ENCODE measurements at places on chromosomes 6 and 20. TPM values are rescaled to one million over a fixed set of nuclear protein-coding genes. Genes with fewer than 3 reads are reported as not detected.

DNA sequence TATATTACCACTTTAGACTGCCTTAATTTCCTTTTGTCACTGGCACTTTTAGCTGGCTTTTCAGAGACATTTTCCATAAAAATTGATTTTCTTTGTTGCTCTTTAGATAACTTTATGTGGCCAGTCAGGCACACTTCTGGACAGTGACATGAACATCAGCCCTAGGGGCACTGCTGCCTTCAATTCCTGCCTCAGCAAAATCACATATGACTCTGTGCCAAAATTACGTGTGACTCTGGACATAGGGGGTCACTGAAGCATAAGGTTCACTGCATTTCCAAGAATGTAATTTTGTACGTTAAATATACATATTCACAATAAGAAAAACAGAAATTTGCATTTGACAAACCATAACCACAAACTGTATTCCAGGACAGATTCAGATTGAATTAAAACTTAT is 66.5 kb downstream of the ESF1 start:
- H3K27me3 ChIP-seq, result no peaks in the 10 kb centered on the region
- H3K4me1 ChIP-seq, result no peaks in the 10 kb centered on the region
- no peak overlapping the region for H3K27ac ChIP-seq
- no peak for DNase-seq
- H3K36me3 ChIP-seq, result peaks cover 42% of the 10 kb centered on the region

DNA sequence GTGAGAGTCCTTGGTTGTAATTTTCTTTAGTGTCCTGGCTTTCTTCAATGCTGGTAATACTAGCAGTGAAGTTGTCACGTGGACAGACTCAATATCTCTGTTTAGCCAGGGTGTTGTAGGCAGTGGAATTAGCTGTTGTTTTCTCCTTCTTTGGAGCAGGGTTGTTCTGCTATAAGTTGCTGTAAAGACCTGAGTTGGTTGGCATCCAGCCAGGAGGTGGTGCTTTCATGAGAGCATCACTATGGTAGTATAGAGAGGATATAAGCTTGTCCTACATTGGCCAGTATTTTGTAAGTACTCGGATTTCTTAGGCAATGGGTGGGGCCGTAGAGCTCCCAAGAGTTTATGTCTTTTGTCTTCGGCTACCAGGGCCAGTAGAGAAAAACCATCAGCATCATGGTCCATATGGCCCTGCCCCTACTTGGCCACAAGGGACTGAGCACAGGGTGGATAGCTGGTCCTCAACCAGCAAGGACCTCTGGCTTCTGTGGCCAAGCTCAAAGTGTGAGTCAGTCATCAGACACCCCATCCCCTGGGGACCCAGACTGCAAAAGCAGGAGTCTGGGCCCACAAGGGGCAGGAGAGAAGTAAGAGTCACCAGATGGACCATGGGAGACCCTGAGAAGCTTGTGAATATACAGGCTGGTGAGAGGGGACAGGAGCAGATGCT is 127.9 kb upstream of the NXT1 start:
- H3K27me3 ChIP-seq, result no peaks in the 10 kb centered on the region
- H3K4me3 ChIP-seq, result no peak overlapping the region
- H3K4me1 ChIP-seq, result peaks cover 4% of the 10 kb centered on the region
- no peaks in the 10 kb centered on the region for H3K36me3 ChIP-seq
- no peak for DNase-seq

DNA sequence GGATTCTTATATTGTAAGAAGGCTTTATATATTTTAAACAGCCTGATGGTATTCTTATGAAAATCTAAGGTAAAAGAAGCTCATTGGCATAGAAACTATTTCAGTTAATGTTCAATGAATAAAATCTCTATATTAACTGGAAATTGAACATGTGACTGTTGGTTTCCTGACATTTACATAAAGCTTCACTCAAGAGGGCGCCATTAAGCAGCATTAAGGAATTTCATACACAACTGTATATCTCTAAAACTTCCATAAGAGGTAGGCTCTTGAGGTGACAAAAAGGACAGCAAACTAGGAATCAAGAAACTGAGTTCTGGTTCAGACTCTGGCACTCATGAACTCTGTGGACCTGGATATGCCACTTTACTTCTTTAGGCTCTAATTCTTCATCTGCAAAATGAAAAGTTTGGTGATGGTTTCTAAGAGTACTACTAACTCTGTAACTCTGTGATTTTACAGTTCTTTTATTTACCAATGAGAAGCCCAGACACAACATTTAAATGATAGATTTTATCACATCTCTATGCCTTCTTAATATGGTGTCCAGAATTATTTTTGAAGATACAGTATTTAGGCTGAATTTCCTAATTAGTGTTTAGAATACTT is 147.5 kb downstream of the FLRT3 start:
- H3K4me1 ChIP-seq, result no peaks in the 10 kb centered on the region
- H3K36me3 ChIP-seq, result no peaks in the 10 kb centered on the region
- H3K27ac ChIP-seq, result no peak overlapping the region
- DNase-seq, result no peak
- H3K27me3 ChIP-seq, result no peaks in the 10 kb centered on the region
- H3K4me3 ChIP-seq, result no peak overlapping the region

SLC17A1 gene
- total RNA-seq, result not detected

- no peaks in the 10 kb centered on the region for H3K36me3 ChIP-seq
- H3K4me3 ChIP-seq, result no peak overlapping the region
- DNase-seq, result no peak
- H3K4me1 ChIP-seq, result peaks cover 23% of the 10 kb centered on the region
Observed at GRCh38 chr6:3341467-3341866, 82.7 kb downstream of the PSMG4 start.

GRCh38 chr20:23032750-23033078 is 2.4 kb upstream of the SSTR4 start:
- no peak overlapping the region for H3K27ac ChIP-seq
- DNase-seq, result no peak
- no peak overlapping the region for H3K4me3 ChIP-seq

CLVS2 gene
- 0.05 TPM for total RNA-seq

DNA sequence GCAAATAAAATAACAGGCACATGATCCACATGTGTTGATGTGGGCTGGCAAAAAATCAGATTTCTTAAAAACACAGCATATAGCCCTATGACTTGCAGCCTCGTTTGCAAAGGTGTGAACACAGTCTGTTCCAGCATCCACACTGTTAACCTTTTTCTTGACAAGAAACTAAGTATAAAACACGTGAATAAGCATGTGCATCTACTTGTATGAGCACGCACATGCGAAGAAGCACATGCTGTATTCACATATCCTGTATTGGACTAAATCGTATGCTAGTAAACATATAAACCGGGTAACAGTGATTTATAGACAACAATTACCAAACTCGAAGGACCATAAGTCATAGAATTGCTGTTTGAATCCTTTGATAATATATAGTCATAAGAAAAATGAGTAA is 218.7 kb downstream of the HDGFL1 start:
- no peaks in the 10 kb centered on the region for H3K27me3 ChIP-seq
- DNase-seq, result no peak
- H3K36me3 ChIP-seq, result no peaks in the 10 kb centered on the region
- H3K27ac ChIP-seq, result no peak overlapping the region
- H3K4me1 ChIP-seq, result no peaks in the 10 kb centered on the region

DNA sequence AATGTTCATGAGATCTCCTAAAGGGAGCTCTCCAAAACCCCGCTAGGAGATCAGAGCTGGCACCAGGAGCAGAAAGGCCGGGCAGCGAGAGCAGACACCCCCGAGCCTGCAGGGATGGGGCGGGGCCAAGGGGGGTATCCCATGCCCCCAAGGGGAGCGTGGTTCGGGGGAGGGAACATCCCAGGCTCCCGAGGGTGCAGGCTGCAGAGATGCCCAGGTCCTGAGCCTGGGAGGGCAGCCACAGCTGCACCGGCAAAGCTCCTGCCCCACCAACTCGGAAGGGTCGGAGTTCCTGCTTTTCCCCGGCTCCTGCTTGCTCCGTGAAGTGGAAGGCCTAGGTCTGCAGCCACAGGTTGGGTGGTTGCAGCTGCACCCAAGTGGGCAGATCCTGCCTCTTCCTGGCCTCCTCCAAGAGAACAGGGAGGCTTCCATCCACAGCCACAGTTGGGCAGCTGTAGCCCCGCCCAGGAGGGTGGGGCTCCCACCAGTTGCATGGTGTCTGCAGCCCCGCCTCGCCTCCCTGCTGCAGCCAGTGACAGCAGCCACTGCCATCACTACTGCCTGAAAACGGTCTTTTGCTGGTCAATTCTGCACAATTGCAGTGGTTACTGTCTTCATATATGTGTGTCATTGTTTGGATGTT is 13.4 kb upstream of the GMNN start:
- H3K4me1 ChIP-seq, result no peaks in the 10 kb centered on the region
- no peak for DNase-seq
- no peak overlapping the region for H3K27ac ChIP-seq
- no peaks in the 10 kb centered on the region for H3K36me3 ChIP-seq
- H3K4me3 ChIP-seq, result no peak overlapping the region

- no peaks in the 10 kb centered on the region for H3K36me3 ChIP-seq
- H3K27me3 ChIP-seq, result no peaks in the 10 kb centered on the region
- DNase-seq, result no peak
- no peak overlapping the region for H3K4me3 ChIP-seq
- no peaks in the 10 kb centered on the region for H3K4me1 ChIP-seq
Observed at GRCh38 chr6:56023829-56024228, 148.4 kb upstream of the BMP5 start.

DNA sequence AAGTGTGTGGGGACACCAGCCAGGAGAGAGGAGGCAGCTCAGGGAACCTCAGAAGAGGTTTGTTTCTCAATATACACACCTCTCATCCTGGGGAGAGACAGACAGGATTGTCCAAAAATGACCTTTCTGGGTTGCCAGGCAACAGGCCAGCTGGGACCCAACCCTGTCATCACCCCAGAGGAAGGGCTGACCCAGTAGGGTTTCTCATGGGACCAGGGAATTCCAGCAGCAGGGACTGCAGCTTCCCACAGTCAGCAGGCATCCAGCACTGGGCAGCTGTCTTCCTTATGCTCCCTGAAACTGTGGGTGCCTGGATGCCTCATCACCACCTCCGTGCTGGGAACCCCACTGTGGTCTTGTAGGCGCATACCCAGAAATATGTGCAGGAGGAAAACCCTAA is 1.3 kb downstream of the C20orf202 start:
- H3K27me3 ChIP-seq, result peaks cover 2% of the 10 kb centered on the region
- no peaks in the 10 kb centered on the region for H3K36me3 ChIP-seq
- peaks cover 17% of the 10 kb centered on the region for H3K4me1 ChIP-seq
- peak overlapping the region; percentile 69 for H3K27ac ChIP-seq
- peak; percentile 38 for DNase-seq

IMPG1 gene
- not detected for total RNA-seq

GNMT gene
- total RNA-seq, result 0.77 TPM

DNA sequence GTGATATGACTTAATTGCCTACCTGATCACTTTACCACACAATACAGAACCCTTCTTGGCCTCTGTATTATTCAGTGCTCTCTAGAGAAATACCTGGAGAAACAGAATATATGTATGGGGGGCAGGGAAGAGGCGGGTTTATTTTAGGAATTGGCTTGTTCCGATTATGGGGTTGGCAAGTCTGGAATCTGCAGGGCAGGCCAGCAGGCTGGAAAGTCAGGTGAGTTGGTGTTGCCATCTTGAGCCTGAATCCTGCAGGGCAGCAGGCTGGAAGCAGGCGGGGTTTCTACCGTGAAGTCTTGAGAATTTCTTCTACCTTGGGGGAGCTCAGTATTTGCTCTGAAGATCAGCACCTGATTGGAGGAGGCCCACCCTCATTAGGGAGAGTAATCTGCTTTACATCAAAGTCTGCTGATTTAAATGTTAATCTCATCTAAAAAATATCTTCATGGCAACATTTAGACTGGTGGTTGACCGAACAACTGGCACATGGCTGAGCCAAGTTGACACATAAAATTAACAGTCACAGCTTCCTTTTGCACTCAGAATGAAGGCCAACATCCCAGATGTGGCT is 193.9 kb downstream of the ZDHHC14 start:
- no peaks in the 10 kb centered on the region for H3K36me3 ChIP-seq
- no peaks in the 10 kb centered on the region for H3K27me3 ChIP-seq
- H3K4me3 ChIP-seq, result no peak overlapping the region
- H3K27ac ChIP-seq, result no peak overlapping the region

DNA sequence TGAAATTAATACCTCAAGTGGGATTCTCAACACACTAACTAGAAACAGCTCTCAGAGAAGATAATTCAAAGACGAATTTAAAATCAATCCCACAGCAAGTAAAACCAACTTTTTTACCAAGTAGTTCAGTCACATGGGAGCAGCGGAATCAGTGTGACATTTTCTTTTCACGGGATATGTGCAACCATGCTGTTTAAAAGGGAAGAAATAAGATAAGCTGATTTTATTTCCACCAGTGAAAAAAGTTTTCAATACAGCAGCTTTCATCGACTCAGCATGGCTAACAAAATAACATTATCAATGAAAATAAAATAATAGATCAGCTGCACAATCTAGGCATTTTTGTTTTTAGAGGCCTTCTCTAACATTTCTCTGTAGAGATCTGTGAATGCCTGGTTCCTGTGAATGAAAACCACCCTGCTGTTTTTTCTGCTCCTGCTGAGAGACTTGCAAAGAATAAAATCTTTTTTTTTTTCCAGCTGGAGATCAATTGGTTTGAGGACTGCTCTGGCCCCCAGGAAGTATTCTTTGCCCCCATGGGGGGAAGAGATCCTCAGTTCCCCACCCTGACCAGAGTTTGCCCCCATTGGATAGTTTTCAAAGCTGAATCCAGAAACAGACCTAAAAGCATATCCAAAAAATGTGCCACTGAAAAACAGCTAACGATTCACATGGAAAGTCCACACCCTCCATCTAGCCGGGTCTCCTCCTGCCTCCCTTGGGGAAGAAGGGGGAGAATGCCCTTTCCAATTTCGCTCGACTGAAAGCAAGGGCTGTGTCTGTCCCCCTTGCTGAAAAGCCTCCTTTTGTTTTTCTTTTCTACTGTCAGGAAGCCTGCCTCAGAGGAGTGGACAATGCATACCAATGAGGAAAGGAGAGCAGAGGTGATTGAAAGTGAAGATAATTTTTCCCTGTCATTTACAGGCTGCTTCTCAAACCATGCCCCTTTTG is 317.6 kb downstream of the PRKN start:
- DNase-seq, result no peak
- peaks cover 5% of the 10 kb centered on the region for H3K4me1 ChIP-seq
- no peaks in the 10 kb centered on the region for H3K27me3 ChIP-seq
- H3K36me3 ChIP-seq, result no peaks in the 10 kb centered on the region

DNA sequence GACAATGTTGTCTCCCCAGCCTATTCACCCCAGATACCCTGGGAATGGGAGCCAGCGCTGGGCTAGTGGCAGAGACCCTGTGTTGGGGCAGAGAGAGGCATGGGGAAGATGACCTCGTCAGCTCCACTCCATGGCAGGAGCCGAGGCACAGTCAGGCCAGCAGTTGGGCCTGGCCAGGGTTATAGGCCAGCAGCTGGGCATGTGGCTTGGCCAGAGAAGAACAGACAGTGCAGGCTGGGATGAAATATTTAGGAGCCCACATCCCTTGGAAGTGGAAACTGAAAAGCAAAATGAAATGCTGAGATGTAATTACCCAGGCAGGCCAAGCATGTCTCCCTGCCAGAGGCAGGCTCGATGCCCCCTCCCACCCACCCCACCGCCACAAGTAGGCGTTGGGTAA is 70.0 kb downstream of the GRM4 start:
- no peak overlapping the region for H3K4me3 ChIP-seq
- no peak overlapping the region for H3K27ac ChIP-seq
- no peaks in the 10 kb centered on the region for H3K4me1 ChIP-seq
- no peak for DNase-seq
- no peaks in the 10 kb centered on the region for H3K36me3 ChIP-seq

GRCh38 chr6:85620308-85620707 is 22.4 kb downstream of the SYNCRIP start:
- H3K4me1 ChIP-seq, result peaks cover 9% of the 10 kb centered on the region
- DNase-seq, result no peak
- no peak overlapping the region for H3K27ac ChIP-seq
- peaks cover 87% of the 10 kb centered on the region for H3K36me3 ChIP-seq

LY6G5C gene
- total RNA-seq, result 1.5 TPM

LAMA4 gene
- 103 TPM for total RNA-seq

F13A1 gene
- total RNA-seq, result 93.1 TPM

GNAS-AS1 gene
- total RNA-seq, result 0.25 TPM
